CD8-positive, alpha-beta memory T cell (primary cell): ENCODE measurements at places on chromosomes 16 and 17. TPM values are rescaled to one million over a fixed set of nuclear protein-coding genes. Genes with fewer than 3 reads are reported as not detected.

SNAI3 gene
- total RNA-seq: 2.2 TPM

DNA sequence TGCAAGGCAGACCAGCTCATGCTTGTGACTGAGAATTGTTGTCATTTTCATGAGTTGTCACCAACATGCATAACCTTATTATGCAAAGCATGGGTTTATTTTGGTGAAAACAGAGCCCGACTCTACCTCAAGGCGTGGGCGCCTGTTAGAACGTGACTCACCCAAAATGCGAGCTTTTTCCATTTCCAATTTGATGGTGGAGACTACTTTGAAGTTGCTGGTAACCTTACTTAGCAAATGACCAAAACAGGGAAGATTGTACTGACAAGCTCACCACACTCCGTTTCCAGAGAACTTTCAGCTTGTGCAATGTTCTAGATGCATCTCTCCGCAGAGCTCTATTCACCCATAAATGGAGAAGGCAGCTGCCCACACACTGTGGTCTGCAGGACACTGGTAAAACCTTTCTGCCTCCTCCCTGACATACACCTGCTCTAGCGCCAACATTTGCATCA, 284.5 kb downstream of the MAF start:
- H3K4me1 ChIP-seq: no peaks in the 10 kb centered on the region
- no peak overlapping the region for H3K4me3 ChIP-seq
- DNase-seq: no peak
- H3K27ac ChIP-seq: no peak overlapping the region
- H3K27me3 ChIP-seq: peaks cover 5% of the 10 kb centered on the region

PPY gene
- not detected for total RNA-seq

GRCh38 chr16:5490499-5490898, 392.9 kb upstream of the EEF2KMT start:
- no peaks in the 10 kb centered on the region for H3K27me3 ChIP-seq
- no peak overlapping the region for H3K4me3 ChIP-seq
- H3K36me3 ChIP-seq: no peaks in the 10 kb centered on the region
- H3K4me1 ChIP-seq: no peaks in the 10 kb centered on the region
- DNase-seq: no peak

SCN4A gene
- total RNA-seq: 0.04 TPM

CD7 gene
- 186 TPM for total RNA-seq

NKD1 gene
- 1.2 TPM for total RNA-seq

SMPD3 gene
- 0.15 TPM for total RNA-seq

- H3K4me3 ChIP-seq: no peak overlapping the region
- H3K27me3 ChIP-seq: no peaks in the 10 kb centered on the region
- H3K36me3 ChIP-seq: no peaks in the 10 kb centered on the region
- H3K27ac ChIP-seq: no peak overlapping the region
Observed at GRCh38 chr17:11356371-11356770, 115.4 kb downstream of the SHISA6 start.

- DNase-seq: no peak
- no peaks in the 10 kb centered on the region for H3K4me1 ChIP-seq
- H3K36me3 ChIP-seq: no peaks in the 10 kb centered on the region
- H3K27me3 ChIP-seq: no peaks in the 10 kb centered on the region
- H3K4me3 ChIP-seq: no peak overlapping the region
- no peak overlapping the region for H3K27ac ChIP-seq
Observed at GRCh38 chr16:54031107-54031760, 255.4 kb downstream of the IRX3 start.

- DNase-seq: no peak
- H3K27ac ChIP-seq: no peak overlapping the region
- H3K27me3 ChIP-seq: peaks cover 4% of the 10 kb centered on the region
Observed at GRCh38 chr17:44547625-44548267, 9.5 kb upstream of the FZD2 start.

GRCh38 chr16:78439646-78440045, 340.2 kb downstream of the WWOX start:
- H3K36me3 ChIP-seq: no peaks in the 10 kb centered on the region
- no peaks in the 10 kb centered on the region for H3K4me1 ChIP-seq
- no peaks in the 10 kb centered on the region for H3K27me3 ChIP-seq
- no peak for DNase-seq
- no peak overlapping the region for H3K4me3 ChIP-seq
- H3K27ac ChIP-seq: no peak overlapping the region
